ENCODE measurements at places on chromosomes 3 and 15. TPM values are rescaled to one million over a fixed set of nuclear protein-coding genes. Genes with fewer than 3 reads are reported as not detected.

AHSG gene
- not detected for total RNA-seq

KY gene
- total RNA-seq: 0.13 TPM

BCHE gene
- 205 TPM for total RNA-seq

CCDC33 gene
- total RNA-seq: not detected

TMEM44 gene
- 9.5 TPM for total RNA-seq

LMAN1L gene
- not detected for total RNA-seq

HYAL1 gene
- total RNA-seq: 6.8 TPM

SLC24A5 gene
- total RNA-seq: not detected

FOXB1 gene
- not detected for total RNA-seq

PLA2G4F gene
- not detected for total RNA-seq

TMEM158 gene
- 3.9 TPM for total RNA-seq

CCDC39 gene
- total RNA-seq: 1.2 TPM

CCK gene
- total RNA-seq: not detected

DNA sequence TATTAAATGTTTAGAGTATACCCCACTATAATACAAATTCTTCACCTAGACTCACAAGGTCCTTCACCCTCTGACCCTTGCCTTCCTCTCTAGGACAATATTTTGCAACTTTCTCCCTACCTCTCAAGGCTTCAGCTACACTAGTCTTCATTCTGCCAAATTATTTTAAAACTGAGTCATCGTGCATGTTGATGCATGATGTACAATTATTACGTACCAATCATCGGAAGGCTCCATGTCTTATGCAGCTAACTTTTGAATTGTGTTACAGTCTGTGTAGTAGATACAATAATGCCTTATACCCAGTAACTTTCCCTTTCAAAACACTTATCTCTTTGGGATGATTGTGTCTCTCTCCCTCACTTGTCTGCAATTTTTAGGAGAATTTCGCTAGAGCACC, 98.5 kb upstream of the ROBO2 start:
- no peak for DNase-seq

DNA sequence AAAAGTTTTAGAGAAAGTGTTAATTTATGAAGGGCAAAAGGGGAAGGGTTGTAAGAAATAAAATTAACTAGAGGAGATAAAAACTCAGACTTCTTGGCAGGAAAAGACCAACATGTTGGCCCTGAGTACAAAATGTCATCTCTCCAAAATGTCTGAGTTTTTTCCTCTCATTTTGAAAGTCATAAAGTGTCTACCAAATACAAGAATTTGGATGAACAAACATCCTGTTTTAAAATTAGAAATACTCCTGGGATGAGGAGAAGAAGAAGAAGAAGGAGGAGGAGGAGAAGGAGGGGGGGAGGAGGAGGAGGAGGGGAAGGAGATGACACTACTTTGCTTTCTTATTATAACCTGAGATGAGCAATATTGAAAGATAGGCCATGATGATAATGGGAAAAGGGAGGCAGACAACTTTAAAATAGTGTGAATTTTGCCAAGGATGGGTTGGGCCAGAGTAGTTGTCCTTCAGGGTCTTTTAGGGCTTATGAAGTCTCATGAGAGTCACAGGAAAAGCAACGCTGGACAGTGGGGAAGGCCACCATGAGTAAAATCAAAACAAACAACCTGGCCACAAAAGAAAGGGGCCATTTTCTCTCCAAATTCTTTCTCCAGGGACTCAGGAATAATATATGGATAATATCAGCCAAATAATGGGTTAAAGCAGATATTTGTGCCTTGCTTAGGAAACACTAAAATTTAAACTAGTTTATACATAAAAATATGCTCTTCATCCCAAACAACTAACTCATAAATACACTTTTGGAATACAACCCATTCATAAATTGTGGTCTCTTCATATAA, 632.9 kb downstream of the EPHA3 start:
- no peak for DNase-seq

DNA sequence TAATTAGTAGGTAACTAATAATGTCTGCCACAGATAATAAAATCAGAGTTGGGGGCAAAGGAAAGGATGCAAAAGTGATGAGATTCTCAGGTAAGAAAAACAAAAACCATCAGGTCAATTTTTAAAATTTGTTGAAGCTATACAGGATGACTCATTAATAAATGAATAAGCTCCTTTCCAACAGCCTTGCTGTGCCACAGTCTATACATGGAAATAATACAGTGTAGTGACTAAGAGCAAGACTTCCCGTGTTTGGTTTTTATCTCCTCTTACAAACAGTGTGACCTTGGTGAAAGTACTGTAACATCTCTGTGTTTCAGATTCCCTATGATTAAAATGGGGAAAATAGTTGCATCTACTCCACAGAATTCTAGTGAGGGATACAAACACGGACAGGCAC, 331.6 kb downstream of the PYDC2 start:
- DNase-seq: no peak

- no peak for DNase-seq
These were observed 35.9 kb downstream of the ITPR1 start for GRCh38 chr3:4528819-4529600.

DNA sequence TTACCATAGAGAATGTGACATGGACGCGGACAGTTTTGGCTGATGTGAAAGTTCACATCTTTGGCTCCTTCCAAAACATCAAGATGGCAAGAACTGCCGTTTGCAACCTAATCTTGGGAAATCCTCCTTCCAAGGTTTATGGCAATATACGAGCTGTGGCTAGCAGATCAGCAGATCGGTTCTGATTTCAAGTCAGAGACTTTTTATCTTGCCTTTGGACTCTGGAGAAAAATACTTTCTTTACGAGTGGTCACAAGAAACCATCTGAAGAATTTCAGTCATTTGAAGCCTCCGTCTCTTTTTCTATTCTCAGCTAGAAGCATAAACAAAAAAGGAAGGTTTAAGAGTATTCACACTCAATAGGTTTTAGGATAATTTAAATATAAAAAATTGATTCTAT, 153.5 kb upstream of the MEIS2 start:
- DNase-seq: no peak

DNA sequence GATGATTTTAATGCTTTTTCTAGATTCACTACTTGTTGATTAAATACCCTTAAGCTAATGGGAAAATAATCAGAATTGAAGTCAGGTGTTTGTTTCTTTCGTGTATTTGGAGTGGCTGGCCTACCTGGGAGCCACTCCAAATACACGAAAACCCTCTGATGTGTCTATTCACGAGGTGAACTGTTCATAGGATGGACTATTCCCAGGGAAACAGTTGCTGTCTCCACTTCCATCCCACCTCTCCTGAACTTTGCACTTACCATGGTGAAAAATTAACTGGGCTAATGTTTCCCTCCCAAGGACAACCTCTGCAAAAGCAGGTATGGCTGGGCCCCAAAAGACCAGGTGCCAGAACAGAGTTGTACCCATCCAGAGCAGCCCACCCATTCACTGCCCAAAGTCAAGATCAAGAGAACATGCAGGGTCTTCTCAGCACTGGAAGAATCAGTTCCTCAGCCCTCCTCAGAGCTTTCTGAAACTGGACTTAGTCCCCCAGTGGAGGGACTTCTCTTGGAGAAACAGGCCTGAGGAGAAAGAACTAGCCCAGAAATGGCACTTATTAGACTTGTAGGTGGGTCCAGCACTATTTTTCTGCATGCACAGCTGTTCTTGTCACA, 2.9 kb upstream of the SMAD3 start:
- no peak for DNase-seq

DNA sequence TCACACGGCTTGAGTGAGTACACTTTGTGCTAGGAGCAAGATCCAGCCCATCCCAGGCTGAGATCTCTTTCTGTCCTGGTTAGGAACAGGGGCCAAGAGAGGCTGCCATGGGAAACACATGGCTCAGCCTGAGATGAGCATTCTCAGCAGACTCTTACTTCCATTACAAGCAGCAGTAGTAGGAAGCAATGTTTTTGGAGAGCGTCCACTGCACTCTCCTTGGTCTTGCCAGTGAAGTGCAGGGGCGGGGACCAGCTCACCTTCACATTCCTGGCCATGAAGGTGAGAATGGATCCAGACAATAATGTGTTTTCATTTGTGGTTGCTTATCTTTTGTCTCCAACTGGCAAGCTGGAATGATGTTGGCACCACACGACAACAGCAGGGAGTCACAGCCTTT, 24.7 kb downstream of the ZNF80 start:
- no peak for DNase-seq

- no peak for DNase-seq
These were observed 54.3 kb downstream of the PDE8A start for GRCh38 chr15:85035980-85036379.

GRCh38 chr3:17518189-17519059, 224.0 kb downstream of the TBC1D5 start:
- DNase-seq: no peak

DNA sequence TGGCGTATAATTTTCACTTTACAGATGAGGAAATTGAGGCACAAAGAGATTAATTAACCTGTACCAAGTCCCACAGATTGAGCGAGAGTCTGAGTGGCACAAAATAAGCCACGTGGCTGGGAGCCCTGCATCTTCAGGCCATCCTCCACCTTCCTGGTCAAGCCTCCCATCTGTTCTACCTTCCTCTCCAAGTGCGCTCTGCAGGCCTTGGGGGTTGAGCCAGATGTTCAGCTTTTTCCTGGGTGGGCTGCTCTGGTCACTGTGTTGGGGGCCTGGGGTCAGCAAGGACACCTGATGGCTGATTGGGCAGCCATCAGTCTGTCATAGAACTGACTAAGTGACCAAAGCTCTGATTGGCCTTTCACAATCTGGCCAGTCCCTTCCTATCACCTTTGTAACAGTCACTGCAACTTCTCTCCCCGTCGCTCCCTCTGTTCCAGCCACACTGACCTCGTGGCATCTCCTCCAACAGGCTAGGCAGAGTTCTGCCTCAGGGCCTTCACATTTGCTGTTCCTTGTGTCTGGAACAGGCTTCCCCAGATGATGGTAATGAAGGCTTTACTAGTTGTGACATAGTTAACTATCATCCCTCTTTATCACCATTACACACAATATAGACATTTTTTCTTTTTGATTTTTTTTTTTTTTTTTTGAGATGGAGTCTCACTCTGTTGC, 46.8 kb downstream of the SCN5A start:
- no peak for DNase-seq

DNA sequence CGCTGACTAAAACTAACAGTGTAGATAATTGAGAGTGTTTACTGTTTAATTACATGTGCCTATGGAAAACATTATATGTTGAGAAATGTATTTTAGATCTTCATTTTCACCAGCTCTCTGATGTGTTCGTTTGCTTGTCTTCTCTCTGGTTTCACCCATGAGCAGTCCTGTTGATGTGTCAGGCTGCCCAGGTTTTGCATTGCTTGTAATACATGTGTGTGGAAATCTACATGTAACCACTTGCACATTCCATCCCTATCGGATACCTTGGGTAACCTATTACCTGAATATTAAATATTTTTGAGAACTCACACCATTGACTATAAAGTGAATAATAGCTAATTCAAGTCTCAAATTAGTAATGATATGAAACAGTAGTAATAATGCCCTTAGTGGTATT, 13.1 kb downstream of the PPP4R2 start:
- no peak for DNase-seq

- DNase-seq: no peak
These were observed 514.6 kb upstream of the ADAMTS9 start for GRCh38 chr3:65202395-65202794.

DNA sequence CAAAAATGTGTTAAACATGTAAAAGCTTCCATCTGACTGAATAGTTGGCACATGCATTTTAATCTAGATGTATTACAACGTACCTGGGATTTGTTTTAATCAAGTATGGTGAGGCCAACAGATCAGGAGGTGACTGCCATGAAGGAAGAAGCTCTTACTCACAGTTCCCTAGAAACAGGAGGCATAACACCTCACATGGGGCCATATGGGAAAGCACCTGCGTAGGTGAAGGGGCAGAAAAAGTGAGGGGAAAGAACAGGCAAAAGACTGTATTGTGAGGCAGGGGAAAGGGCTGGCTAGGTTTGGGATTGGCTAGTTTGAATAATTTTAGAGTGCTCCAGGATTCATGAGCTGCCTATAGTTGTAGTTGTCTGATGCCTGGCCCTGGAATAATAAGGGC, 9.6 kb downstream of the SQOR start:
- no peak for DNase-seq

- peak; percentile 38 for DNase-seq
These were observed 894 bp upstream of the TM4SF4 start for GRCh38 chr3:149473357-149474249.

GRCh38 chr15:68682330-68682729, 103.5 kb downstream of the CORO2B start:
- DNase-seq: no peak

DNA sequence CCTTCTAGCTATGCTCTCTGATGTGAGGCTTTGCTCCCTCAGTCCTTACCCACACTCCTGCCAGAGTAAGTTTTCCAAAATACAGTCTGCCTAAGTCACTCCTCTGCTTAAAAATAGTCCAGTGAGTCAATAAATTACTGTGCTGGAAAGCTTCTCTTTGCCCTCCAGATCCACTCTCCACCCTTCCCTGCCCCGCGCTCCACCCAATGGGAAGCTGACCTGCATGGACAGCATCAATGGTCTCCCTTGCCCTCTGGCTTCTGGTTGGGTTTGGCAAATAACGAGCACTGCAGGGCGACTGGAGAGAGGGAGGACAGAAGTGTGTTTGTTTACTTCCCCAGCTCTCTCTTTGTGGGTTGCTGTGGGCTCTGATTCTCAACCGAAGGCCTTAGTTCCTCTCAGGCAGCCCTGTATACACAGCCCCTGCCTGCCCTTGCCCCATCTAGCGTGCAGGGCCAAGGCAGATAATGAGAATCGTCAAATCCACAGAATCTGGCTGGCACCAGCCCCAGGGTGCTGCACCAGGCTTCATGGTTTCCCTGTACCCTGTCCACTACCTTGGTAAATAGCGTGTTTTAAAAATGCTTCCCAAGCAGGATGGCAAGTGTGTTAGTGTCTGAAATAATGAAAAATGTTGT, 110.4 kb downstream of the ADAMTSL3 start:
- DNase-seq: no peak

- no peak for DNase-seq
These were observed 352.7 kb downstream of the TIGIT start for GRCh38 chr3:114646526-114646925.

DNA sequence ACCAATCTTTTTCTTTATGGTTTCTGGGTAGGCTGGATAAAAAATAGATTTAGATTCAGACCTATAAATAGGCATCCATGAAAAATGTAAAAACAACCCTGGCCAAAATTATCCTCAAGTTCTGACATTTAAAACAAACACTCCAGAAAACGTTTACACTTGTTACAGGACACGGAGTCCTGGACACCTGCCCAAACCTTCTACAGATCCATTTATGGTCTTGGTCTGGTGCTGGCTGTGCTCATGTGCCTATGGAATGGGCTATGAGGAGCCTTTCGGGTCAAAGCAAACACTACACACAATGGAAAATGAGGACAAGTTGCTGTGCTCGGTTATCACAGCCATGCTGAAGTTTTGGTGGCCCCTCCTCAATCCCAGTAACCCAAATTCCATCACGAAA, 108.1 kb downstream of the PDZRN3 start:
- no peak for DNase-seq

DNA sequence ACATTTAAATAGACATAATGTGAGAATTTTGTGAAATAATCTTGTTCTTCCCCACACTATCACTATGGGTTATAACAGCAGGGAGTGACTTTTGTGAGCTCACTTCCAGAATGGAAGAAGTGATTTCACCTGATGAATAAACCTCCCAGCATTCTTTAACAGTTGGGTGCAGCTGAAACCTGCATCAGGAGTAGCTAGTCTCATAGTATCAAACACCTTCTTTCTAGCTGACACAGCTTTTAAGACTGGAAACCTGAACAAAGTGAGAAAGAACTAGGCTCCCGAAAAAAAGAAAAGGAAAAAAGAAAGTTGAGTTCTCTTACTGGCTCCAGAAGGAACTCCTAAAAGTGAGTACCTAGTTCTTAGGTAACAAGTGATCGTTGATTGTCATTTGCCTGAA, 61.1 kb upstream of the UNC13C start:
- no peak for DNase-seq

- DNase-seq: no peak
These were observed 207.6 kb downstream of the GAP43 start for GRCh38 chr3:115830764-115831395.
